ENCODE measurements at places on chromosomes 5 and 9. TPM values are rescaled to one million over a fixed set of nuclear protein-coding genes. Genes with fewer than 3 reads are reported as not detected.

SOHLH1 gene
- not detected for total RNA-seq

BTNL9 gene
- total RNA-seq = 5.0 TPM

SERF1A gene
- 5.3 TPM for total RNA-seq

BHMT2 gene
- total RNA-seq = not detected

C9orf57 gene
- total RNA-seq = not detected

MLANA gene
- total RNA-seq = not detected

GHR gene
- 0.45 TPM for total RNA-seq

MED27 gene
- total RNA-seq = 17.0 TPM

PKD2L2 gene
- total RNA-seq = not detected

Data from Calu3 (cell line).